Stimulated activated CD4-positive, alpha-beta T cell treated with anti-CD3 and anti-CD28 coated beads, Interleukin-2, amount 100 ng/mL, for 4 hours (primary cell): ENCODE measurements at places on chromosomes 16 and 17.

- no peak for DNase-seq
Observed at GRCh38 chr17:60729854-60730253, 52.2 kb downstream of the BCAS3 start.

DNA sequence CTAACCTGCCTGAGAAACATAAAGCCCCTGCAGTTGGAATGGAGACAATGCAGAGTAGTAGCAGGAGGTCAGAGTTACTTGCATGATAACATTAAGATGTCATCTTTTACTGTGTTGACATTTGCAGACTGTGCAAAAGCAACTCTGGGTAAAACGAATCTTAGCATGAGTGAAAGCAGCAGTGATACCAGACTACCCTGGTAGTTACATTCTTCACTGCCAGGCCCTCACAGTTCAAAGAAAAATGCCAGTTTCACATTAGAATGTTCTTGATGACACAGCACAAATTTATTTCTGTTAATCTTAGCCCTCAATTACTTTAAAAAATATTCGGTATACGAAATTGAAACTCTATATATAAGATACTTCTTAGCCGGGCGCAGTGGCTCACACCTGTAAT, 12.2 kb downstream of the MPHOSPH6 start:
- DNase-seq: no peak

DNA sequence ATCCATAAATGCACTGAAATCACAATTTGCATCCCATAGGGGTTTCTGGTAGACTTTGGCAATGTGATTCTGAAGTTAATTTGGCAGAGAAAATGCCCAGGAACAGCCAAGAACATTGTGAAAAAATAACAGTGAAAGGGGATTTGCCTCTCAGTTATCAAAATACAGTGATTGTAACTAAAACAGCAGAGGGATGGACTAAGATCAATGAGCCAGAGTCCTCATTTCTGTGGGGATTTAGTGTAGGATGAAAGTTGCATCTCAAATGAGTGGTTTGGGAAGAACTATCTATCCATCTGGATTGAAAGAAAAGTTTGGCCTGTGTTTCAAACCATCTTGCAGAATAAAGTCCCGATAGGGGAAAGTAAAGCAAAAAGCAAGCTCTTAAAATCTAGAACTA, 28.1 kb downstream of the MYBBP1A start:
- no peak for DNase-seq

DNA sequence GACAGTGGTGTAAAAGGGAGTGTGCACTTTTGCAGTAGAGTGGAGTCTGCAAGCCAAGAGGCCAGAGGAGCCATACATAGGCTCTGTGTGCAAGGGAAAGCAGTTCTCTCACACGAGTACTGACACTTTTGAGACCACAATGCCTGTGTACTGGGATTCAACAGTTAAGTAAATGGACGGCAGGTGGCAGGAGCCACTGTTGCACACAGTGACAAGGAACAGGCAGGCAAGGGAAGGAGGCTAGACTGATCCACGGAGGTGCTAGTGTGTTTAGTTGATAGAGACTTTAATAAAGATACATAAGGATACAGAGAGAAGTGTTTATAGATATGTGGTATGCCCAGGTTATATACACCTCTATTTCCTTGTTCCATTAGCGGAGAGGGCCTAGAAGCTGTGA, 67.0 kb downstream of the MPRIP start:
- no peak for DNase-seq

DNA sequence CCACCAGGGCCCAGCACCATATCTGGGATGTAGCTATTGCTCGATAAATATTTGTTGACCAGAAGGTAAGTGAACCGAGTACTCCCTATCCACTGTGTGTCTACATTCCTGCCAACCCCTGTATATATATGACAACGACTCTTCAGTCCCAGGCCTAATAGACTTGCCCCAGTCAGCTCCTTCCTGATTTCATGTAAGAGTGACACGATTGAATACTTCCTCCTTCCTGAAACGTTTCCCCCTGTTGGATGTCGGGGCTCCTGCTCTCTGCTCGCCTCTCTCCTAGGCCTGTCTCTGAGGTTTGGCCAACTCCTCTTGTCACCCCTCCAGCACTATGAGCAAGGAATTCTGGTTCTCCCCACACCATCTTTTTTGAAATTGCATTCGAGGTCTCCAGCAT, 178.9 kb downstream of the PRKCA start:
- DNase-seq: no peak

DNA sequence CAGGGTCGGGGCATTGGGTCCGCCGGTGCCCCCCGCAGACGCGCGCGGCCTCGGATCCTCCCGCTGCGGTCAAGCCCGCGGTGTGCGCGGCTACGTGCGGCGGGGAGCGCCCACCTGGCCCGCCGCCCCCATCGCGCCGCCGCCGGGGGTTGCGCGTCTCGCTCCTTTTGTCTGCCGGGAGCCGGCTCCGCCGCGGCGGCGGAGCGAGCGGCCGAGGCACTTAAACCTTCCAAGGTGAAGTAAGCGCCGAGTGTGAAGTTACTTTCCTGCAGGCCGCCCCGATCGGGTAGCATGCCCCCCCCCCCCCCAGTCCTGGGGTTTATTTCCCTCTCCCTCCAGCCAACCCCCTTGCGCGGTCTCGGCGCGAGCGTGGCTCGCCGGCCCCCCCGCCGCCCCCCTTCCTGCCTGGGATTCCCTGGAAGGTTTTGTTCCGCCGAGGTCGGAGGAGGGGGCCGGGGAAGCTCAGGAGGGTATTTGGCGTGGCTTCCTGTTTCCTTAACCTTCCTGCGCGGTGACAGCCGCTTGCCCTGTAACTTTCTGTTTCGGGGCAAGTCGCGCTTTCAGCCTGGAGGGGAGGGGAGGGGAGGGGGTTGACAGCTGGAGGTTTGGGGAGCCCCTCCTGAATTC, 56.6 kb upstream of the GSE1 start:
- peak; percentile 55 for DNase-seq

DNA sequence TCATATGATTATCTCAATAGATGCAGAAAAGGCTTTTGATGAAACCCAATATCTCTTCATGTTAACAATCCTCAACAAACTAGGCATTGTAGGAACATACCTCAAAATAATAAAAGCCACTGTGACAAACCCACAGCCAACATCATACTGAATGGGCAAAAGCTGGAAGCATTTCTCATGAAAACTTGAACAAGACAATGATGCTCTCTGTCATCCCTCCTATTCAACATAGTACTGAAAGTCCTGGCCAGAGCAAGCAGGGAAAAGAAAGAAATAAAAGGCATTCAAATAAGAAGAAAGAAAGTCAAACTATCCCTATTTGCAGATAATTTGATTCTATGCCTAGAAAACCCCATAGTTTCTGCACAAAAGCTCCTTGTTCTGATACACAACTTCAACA, 999.2 kb upstream of the GOT2 start:
- no peak for DNase-seq

- no peak for DNase-seq
Observed at GRCh38 chr16:54631782-54632181, 298.9 kb upstream of the IRX5 start.
